HTR-8/SVneo (cell line): ENCODE measurements at places on chromosomes 12 and 14.

GRCh38 chr12:76669981-76670380 lies 93.9 kb upstream of the ZDHHC17 start:
- DNase-seq: no peak

- DNase-seq: no peak
Observed at GRCh38 chr12:34290381-34290995, 268.2 kb downstream of the ALG10 start.

- no peak for DNase-seq
Observed at GRCh38 chr14:77980475-77981321, 180.8 kb downstream of the ADCK1 start.

- DNase-seq: no peak
Observed at GRCh38 chr12:113263431-113263963, 42.2 kb downstream of the TPCN1 start.

DNA sequence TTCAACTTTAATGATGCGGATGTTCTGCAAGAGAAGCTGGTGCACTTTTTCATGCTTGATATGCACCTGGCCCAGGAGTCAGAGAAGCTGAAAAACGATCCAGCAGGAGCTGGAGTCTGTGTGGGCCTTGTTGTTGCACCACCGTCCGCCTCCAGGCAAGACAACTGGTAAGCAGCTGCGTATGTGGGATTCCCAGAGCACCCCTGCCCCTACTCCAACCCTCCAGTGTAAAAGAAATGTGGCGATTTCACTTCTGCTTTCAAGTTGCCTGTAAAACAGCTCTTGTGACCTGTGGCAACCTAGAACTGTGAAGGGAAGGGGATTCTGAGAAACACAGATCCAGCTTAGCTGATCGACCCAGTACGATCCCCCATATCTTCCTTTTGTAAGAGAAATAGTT lies 154.1 kb upstream of the PELI2 start:
- no peak for DNase-seq
